ENCODE measurements at places on chromosomes 5 and 9.
A peak's percentile ranks its signal among the peaks of the same experiment; 100 is the strongest.

GRCh38 chr5:171308453-171309275 is at the start of gene TLX3:
TSS of gene TLX3 (plus strand) at chr5:171309248. CDS start at chr5:171309366, 118 bp downstream.
- DNase-seq, result no peak

- no peak for DNase-seq
These were observed 4.5 kb downstream of the LRRTM2 start for GRCh38 chr5:138870611-138871010.

DNA sequence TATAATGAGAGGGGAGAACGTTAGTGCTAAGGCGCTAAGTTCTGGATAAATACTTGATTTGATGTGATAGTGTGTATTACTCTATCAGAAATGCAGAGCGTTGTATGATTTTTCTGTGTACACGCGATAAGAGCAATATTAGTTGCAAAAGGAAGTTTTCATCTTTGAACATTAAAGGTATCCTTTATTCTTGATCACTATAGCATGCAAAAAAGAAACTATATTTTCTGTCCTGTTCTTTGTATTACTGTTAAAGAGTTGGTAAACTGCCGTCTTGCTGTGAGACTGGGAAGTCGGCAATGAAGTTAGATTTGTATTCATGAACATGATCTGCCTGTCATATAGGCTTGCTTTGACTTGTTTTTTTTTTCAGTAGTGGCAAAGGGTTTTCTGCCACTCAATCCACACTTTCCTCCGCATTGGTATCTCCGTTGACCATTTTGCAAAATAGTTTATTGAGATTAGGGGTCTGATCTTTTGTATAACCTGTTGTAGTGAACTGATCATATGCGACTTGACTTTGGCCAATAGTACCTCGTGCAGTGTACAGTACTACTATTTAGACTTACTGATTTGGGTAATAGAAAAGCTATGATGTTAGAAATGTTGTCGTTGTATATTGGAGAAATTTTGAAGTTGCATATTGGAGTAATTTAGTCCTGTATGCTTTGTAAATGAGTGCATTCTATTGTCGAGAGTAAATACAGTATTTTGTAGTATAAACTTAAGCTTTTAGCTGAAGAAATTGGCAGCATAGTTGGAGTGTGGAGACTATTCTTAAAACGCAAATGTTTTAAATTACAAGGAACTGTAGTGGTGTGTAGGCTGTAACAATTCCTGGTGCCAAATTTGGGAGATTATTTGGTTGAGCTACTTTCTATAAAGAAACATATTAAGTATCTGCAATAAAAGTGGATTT is 1.7 kb downstream of the DENND4C start:
- peak; percentile 27 for DNase-seq

- peak; percentile 68 for DNase-seq
These were observed 2.6 kb upstream of the AFAP1L1 start for GRCh38 chr5:149268928-149269557.

- DNase-seq, result no peak
These were observed 5.6 kb upstream of the RFK start for GRCh38 chr9:76399856-76400255.

DNA sequence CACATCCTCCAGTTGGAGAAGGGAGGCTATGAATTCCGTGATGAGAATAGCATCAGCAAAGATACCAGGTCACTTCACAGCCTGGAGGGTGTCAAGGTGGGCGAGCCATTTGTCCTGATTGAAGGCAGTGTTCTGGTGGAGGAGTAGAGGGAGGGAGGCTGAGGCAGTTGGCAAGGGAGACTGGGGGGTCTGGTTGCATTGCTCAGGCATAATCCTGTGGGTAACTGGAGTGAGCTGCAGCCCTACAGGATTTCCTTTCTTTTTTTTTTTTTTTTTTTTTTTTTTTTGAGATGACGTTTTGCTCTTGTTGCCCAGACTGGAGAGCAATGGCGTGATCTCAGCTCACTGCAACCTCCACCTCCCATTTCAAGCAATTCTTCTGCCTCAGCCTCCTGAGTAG is 223.9 kb upstream of the KLF4 start:
- DNase-seq, result no peak

DNA sequence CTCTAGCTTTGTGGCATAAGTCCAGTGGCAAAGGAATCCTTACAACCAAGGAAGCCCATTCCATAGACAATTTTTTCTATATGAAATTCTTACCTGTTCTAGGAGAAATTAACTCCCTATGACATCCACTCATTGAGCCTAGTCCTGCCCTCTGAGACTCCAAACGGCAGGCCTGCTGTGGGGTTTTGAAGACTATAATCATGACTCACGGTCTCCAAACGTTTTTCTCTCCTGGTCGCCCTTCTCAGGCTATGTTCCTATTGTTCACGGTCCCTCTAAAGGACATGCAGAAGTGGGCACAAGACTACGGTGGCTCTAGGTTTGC is 611 bp downstream of the EXOSC3 start:
- no peak for DNase-seq

DNA sequence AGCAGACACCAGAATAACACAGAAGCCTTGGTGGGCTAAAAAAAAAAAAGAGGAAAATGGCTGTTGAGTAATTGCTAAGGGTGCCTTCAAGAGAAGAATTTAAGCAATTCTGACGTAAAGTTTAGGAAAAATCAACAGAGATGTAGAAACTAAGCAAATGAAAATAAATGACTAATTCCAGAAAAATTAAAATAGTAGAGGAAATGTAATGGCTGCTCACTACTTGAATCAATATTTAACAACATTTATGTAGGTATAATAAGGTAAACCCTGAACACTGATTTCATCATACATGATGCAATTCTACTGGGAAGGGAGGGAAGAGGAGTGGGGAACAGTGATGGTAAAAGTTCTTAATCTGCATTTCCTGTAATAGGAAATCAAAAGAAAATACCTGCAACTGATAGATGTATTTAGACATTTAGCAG is 41.4 kb downstream of the PUM3 start:
- DNase-seq, result no peak

DNA sequence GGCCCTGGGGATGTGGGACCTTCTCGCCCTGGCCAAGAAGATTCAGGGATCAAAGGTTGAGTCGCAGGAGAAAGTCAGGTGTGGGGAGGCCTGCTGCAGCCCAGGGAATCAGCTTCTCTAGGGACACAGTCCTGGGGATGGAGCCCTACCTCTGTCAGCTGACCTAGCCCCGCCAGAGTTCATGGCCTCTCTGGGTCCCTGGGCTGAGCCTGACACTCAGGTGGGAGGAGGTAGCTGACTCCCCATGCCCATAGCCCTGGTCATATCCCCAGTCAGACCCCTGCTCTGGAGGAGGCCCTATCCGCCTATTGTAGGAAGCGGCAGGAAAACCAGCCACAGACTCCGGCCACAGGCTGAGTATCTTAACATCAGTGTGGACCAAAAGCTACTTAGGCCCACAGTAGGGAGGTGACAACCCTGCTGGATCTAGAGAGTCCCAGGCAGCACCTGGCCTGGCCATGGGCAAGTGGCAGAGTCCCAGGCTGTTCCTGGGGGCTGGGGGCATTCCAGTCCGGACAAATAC is 15.0 kb upstream of the MRNIP start:
- DNase-seq, result no peak
